Ureter (tissue), 1 donor: ENCODE measurements at places on chromosomes 6 and 20.
A peak's percentile ranks its signal among the peaks of the same experiment; 100 is the strongest.

- DNase-seq = no peak
Observed at GRCh38 chr20:25076731-25077609, 5.0 kb downstream of the VSX1 start.

DNA sequence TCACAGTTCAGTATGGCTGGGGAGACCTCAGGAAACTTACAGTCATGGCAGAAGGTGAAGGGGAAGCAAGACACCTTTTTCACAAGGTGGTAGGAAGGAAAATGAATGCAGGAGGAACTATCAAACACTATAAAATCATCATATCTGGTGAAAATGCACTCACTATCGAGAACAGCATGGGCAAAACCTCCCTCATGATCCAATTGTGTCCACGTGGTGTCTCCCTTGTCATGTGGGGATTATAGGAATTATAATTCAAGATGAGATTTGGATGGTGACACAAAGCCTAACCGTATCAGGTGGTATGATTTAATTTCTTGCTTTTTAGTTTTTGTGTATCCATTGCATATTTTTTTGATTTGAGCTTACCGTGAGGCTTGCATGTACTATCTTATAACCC lies 133.2 kb upstream of the SYNCRIP start:
- DNase-seq = no peak

DNA sequence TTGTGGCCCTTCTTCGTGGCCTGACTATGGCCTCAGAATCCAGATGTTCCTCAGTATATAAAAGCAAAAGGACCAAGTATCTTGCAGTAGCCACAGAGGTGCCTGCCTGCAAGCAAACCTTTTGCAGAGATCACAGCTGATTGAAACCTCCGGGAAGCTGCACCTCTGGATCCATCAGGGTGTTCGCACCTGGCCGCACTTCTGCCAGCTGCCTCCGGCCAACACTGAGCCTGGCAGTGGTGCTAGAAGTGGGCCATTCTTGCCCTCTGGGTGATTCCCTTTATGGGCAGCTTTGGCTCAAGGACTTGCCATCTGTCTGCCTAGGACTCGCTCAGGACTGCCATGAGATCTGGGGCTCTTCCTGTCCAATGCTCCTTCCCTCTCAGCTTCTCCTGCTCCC lies 214.6 kb upstream of the ECI2 start:
- no peak for DNase-seq

GRCh38 chr6:112787371-112787770 lies 440.2 kb downstream of the RFPL4B start:
- DNase-seq = no peak

- no peak for DNase-seq
Observed at GRCh38 chr6:127951172-127951917, 50.5 kb upstream of the THEMIS start.

DNA sequence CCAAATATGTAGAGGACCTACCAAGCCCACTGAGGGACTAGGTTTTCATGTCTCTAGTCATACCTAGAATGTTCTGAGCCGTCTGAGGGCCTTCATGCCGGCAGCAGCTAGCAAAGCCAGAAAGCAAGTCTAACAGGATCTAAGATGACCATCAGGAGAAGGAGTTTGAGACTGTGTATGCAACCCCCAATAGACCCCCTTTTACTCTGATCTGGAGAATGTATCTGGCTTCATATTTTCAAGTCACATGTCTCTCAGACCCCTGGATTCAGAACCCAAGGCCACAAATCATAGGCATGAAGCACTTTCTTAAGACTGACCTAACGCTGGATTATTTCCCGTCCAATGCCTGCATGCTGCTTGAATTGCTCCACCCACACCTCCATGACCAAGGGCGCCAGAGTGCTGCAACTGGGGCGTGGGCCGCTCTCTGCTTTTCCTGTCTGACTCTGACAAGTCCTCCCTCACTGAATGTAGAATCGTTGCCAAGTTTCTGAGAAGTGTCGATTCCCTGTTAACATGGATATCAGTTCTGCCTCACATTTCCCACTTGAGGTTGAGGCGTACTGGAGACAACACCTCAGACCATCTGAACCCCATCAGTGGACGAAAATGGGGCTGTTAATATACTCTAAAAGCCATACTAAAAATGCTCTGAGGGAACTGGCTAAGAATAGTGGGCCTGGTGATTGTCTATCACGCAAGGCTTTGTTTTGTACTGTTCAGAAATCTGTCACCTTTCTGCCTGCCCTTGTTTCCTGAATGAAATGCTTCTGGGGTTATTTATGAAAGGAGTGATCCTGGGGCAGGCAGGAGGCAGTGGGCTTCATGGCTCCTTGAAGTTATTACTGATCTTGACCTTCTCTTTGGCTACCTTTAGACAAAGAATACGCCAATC lies 23.9 kb upstream of the ASXL1 start:
- peak; percentile 78 for DNase-seq

GRCh38 chr20:32702706-32703425 lies 29.1 kb upstream of the C20orf203 start:
- no peak for DNase-seq

- DNase-seq = peak; percentile 65
Observed at GRCh38 chr6:17393892-17394631, 667 bp downstream of the CAP2 start.

GRCh38 chr20:63073738-63074065 lies 66.9 kb upstream of the BHLHE23 start:
- no peak for DNase-seq

- no peak for DNase-seq
Observed at GRCh38 chr20:22924949-22925612, 110.0 kb upstream of the SSTR4 start.

DNA sequence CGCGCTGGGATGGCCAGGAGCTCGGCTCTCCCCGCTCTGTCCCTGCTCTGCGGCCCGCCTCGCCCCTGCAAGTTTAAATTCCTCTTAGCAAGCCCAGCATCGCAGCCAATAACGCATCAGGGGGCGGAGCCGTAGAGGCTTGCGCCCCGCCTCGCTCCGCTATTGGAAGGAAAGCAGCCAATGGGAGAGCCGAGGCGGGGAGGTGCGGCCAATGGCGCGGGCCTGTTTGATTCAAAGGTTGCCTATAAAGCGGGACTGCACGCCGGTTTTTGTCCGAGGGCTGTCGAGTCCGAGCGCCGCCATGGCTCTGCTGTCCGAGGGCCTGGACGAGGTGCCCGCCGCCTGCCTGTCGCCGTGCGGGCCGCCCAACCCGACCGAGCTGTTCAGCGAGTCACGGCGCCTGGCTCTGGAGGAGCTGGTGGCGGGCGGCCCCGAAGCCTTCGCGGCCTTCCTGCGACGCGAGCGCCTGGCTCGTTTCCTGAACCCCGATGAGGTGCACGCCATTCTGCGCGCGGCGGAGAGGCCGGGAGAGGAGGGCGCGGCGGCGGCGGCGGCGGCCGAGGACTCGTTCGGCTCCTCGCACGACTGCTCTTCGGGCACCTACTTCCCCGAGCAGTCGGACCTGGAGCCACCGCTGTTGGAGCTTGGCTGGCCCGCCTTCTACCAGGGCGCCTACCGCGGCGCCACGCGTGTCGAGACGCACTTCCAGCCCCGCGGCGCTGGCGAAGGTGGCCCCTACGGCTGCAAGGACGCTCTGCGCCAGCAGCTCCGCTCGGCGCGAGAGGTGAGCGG lies at the start of gene FAM83D:
TSS of gene FAM83D (plus strand) at position 276 of the 792 bp plus-strand sequence. CDS start at position 302, 26 bp downstream.
- DNase-seq = peak; percentile 93

DNA sequence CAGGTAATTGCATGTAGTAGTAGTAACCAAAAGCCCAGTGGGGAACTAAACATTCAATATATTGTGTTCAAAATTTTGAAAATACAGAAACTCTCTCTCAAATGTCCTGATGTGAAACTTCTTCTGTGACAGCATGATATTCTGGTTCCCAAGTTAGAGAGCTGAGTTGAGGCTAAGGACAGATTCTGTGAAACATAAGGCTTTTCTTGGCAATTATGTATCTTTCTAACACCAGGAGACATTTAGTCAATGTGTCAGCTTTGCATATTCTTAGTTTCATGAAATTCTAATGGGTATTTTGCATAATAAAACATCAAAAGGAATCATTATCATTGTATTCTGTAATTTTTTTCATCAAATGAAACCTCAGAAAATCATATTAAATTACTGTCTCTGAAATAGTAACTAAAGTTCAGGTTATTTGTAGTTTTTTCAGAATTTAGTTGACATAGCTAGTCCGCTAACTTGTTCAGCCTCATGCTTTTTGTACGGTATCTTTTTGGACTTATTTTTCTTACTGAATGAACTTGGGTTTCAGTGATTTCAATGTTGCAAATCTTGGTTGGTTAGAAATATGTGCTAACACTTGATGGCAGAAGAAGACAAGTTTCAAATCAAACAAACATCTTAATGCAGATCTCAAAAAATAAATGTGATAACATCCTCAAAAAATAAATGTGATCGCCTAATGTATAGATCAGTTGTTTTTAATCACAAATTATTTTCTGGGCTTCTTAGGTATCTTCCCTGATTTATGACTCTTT lies 70.4 kb downstream of the AKAP7 start:
- DNase-seq = no peak

- no peak for DNase-seq
Observed at GRCh38 chr6:77030929-77031674, 432.2 kb downstream of the HTR1B start.

GRCh38 chr6:68901044-68901443 lies 266.0 kb downstream of the ADGRB3 start:
- no peak for DNase-seq

DNA sequence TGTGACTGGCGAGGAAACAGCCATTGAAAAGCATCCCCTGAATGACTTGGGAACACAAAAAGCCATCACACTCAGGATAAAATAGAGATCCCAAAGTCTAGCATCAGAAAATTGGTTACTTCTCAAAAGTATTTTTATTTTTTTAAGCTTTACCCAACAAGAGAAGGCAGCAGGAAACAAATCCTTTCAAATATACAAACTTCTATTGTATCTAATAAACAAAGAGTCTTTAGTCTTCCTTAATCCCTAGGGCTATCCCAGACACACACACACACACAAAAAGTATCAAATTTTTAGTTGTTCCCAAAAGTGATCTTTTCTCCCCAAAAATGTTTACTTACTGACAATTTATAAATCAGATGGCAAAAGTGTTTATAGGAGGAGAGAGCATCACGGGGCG lies 33.2 kb upstream of the MARCKS start:
- no peak for DNase-seq

GRCh38 chr20:45853484-45853883 lies 3.7 kb downstream of the ACOT8 start:
- no peak for DNase-seq

DNA sequence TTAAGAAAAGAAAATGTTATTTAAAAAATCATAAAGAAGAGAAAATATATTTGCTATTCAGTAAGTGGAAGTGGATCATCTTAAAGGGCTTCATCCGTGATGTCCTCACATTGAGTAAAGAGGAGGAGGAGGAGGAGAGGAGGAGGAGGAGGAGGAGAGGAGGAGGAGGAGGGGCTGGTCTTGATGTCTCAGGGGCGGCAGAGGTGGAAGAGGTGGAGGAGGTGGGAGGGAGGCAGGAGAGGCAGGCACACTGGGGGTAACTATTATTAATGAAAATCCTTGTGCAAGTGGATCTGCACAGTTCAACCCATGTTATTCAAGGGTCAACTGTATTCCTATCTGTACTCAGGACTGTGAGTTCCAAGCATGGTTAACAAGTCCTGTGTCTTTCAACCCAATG lies 47.0 kb upstream of the EDN1 start:
- DNase-seq = no peak

GRCh38 chr6:47188588-47189021 lies 121.1 kb downstream of the TNFRSF21 start:
- DNase-seq = peak; percentile 74

GRCh38 chr20:62795023-62795761 lies 1.1 kb upstream of the MRGBP start:
- DNase-seq = no peak

- DNase-seq = no peak
Observed at GRCh38 chr6:129536271-129536670, 173.7 kb downstream of the ARHGAP18 start.

GRCh38 chr20:23361119-23361475 lies 885 bp upstream of the GZF1 start:
- DNase-seq = no peak

DNA sequence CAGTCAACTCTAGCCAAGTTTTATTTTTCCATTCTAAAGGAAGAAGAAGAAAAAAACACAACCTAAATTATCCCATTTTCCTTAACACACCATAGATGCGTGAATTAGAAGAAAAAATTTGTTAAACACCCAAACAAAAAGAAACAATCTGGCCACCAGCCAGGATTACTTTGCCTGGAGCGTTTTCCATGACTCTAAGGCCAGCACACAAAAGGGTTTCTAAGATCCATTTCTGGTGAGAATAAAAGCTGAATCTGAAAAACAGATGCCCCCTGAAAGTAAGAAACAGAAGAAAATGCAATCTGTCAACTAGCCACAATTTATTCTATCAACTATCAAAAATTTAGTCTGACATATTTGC lies 267.2 kb upstream of the SULF2 start:
- no peak for DNase-seq

DNA sequence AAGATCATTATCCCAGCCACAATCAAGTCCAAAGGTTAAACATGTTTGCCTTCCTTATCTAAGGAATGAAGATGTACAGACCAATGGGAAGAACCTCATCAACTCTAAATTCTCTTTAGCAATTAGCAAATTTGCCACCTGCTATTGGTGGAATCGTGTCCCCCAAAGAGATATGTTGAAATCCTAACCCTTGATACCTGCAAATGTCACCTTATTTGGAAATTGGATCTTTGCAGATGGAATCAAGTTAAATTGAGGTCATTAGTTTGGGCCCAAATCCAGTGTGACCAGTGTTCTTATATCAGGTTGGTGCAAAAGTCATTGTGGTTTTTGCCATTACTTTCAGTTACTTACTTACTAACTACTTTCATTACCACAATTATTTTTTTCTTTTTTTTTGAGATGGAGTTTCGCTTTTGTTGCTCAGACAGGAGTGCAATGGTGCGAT lies 31.3 kb downstream of the KLHL31 start:
- DNase-seq = no peak

GRCh38 chr20:3728876-3729275 lies 3.6 kb upstream of the HSPA12B start:
- no peak for DNase-seq

DNA sequence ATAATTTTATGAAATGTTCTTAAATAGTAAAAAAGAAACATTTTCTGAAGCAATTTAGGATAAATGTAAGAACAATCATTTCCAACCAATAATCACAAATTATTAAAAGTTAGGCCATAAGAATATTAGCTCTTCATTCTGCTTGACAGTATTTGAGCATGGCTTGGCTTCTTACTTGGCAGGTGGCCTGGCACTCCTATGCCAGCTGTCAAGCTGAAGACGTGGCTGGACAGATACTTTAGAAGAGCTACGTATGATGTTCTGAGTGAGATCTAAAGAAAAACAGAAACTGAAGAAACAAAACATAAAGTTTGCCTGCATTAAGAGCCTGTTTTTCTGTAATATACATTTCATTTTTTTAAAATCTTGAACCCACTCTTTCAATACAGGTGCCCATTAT lies 438.9 kb downstream of the GRIK2 start:
- no peak for DNase-seq

GRCh38 chr6:119273272-119274196 lies 76.0 kb downstream of the MAN1A1 start:
- no peak for DNase-seq

- DNase-seq = no peak
Observed at GRCh38 chr20:17838921-17839320, 129.7 kb downstream of the SNX5 start.

GRCh38 chr6:156840606-156841005 lies 63.4 kb downstream of the ARID1B start:
- DNase-seq = no peak

GRCh38 chr20:2986466-2986865 lies 57.0 kb upstream of the GNRH2 start:
- DNase-seq = no peak
